Left cardiac atrium (tissue), 4 donors: ENCODE measurements at places on chromosomes 6 and 20. TPM values are rescaled to one million over a fixed set of nuclear protein-coding genes. Genes with fewer than 3 reads are reported as not detected.

GRCh38 chr20:37630166-37630565 is 63.7 kb upstream of the CTNNBL1 start:
- DNase-seq, result no peak

DNA sequence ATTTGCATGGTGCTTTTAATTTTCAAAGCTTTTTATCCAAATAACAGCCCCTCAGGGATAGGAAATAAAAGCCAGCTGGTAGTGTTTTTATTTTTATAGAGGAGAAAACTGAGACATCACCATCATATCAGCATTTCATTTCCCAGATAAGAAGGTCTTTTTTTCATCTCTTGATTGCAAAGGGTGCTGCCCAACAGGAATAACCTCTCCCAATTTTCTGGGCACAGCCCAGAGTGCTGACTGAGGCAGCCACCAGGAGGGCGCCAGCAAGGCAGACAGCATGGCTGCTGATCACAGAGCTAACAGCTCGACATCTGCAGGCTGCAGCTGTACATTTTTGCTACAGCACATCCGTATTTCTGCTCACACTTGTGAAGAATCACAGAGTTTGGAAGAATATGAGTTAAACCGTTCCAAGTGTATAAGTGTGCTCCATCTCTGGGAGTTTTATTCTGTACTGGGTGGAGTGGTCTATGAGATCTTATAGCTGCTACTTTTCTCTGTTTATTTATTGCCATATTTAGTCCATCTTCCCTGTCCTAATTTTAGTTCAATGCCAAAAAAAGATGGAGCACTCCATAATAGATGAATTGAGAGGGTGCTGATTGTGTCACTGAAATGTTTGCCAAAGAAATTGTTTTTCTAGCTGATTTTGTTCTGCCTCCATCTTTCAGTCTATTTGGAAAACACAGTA is 85.5 kb upstream of the C20orf144 start:
- DNase-seq, result no peak

- no peak for DNase-seq
Measured at GRCh38 chr20:58688840-58689239, 3.8 kb upstream of the NPEPL1 start.

GRCh38 chr6:140560671-140561070 is 1186.2 kb upstream of the CITED2 start:
- no peak for DNase-seq

Gene CCN6
- not detected for total RNA-seq

DNA sequence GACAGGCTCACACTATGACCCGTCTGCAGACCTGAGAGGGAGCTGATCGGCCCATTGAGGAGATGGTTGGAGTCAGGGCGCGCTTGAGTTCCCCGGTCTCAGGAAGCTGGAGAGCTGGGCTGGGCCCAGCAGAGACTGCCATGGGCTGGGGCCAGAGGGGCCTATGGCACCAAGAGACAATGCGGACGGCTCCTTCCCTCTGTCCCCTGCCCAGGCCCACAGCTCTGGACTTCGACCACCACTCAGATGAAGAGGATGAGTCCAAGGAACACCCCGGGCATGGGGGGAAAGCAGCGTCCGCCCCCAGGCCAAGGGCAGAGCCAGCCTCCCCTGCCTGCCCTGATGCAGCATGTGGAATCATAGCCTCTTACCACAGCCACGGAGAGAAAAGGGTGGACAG is 40.2 kb upstream of the PHACTR3 start:
- DNase-seq, result no peak

- DNase-seq, result no peak
Measured at GRCh38 chr6:149223120-149223903, 94.2 kb upstream of the TAB2 start.

Gene KCNB1
- total RNA-seq, result 2.1 TPM

GRCh38 chr6:166720856-166721255 is 93.8 kb upstream of the RPS6KA2 start:
- DNase-seq, result no peak

Gene SEL1L2
- total RNA-seq, result not detected

Gene KCNQ5
- 0.16 TPM for total RNA-seq

- DNase-seq, result peak; percentile 92
Measured at GRCh38 chr20:50460608-50461267, 49.4 kb upstream of the PTPN1 start.

GRCh38 chr20:35698298-35699126 is 640 bp downstream of the NFS1 start:
- no peak for DNase-seq

GRCh38 chr6:13614126-13614925 is 809 bp upstream of the NOL7 start:
- DNase-seq, result peak; percentile 69

Gene SCGN
- 1.4 TPM for total RNA-seq

DNA sequence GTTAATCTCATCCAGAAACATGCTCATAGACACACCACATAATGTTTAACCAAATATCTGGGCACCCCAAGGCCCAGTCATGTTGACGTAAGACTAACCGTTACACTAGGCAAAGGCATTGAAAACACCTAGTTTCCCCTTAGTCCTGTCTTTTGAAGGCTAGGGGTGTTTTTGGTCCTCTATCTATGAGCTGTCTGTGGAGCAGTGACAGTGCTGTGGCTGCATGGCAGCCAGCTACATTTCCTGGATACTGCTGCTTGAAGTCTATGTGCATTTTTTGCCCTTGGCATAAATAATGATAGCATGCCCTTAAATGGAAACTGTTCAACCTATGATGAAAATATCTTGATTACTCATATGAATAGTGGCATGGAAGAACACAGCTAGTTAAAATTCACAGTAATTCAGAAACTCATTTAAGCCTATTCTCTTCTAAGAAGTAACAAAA is 18.6 kb downstream of the FARS2 start:
- DNase-seq, result no peak

GRCh38 chr6:80457439-80457933 is 351.0 kb downstream of the BCKDHB start:
- DNase-seq, result peak; percentile 68
